ENCODE measurements at places on chromosomes 11 and 22. TPM values are rescaled to one million over a fixed set of nuclear protein-coding genes. Genes with fewer than 3 reads are reported as not detected.

Gene PEX16
- 63.4 TPM for polyA plus RNA-seq

DNA sequence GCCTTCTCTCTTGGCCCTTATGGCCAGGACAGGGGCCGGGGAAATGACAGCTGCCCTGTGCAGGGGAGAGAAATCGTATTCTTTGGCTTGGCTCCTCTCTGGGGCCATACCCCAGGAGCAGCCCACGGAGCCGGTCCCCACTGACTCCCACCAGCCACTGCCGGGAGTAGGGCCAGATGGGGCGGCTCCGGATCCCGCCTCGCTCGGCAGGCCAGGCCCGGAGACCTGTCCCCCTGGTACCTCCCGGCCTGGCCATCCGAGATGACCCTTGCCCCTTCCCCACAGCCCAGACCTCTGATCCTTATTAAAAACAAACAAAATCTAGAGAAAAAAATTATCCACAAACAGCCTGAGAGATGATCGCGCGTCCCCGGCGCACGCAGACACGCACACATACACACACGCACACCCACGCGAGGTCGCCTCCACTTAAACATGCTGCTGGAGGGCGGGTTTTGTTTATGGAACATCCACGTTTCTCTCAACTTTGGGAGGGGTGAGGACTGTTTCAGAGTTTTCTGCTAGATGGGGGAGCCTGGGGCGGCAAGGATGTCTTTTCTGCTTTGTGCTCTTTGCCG, 59.1 kb downstream of the IGLL1 start:
- H3K27me3 ChIP-seq, result no peaks in the 10 kb centered on the region
- no peaks in the 10 kb centered on the region for H3K36me3 ChIP-seq
- peaks cover 4% of the 10 kb centered on the region for H3K4me1 ChIP-seq
- no peak overlapping the region for H3K4me3 ChIP-seq

Gene OR51A4
- not detected for polyA plus RNA-seq

Gene TESMIN
- 3.2 TPM for polyA plus RNA-seq

Gene IRAG1
- polyA plus RNA-seq, result not detected

Gene MS4A7
- polyA plus RNA-seq, result not detected

Gene SMCO4
- polyA plus RNA-seq, result 9.0 TPM

GRCh38 chr11:19512618-19513017, 200.0 kb upstream of the NAV2 start:
- no peaks in the 10 kb centered on the region for H3K36me3 ChIP-seq
- H3K27ac ChIP-seq, result no peak overlapping the region
- no peak for DNase-seq
- no peak overlapping the region for H3K4me3 ChIP-seq
- no peaks in the 10 kb centered on the region for H3K27me3 ChIP-seq

- H3K27ac ChIP-seq, result peak overlapping the region; percentile 98
- peaks cover 26% of the 10 kb centered on the region for H3K36me3 ChIP-seq
- peaks cover 65% of the 10 kb centered on the region for H3K4me1 ChIP-seq
- DNase-seq, result peak; percentile 80
- peak overlapping the region; percentile 92 for H3K4me3 ChIP-seq
Measured at GRCh38 chr11:65639623-65640482, 2.0 kb downstream of the SIPA1 start.

Gene SPDYC
- not detected for polyA plus RNA-seq

- DNase-seq, result no peak
- H3K27ac ChIP-seq, result no peak overlapping the region
- H3K4me3 ChIP-seq, result no peak overlapping the region
- no peaks in the 10 kb centered on the region for H3K27me3 ChIP-seq
- no peaks in the 10 kb centered on the region for H3K4me1 ChIP-seq
Measured at GRCh38 chr11:56883371-56883987, 105.2 kb upstream of the OR5AK2 start.

Gene C1QTNF5
- not detected for polyA plus RNA-seq

DNA sequence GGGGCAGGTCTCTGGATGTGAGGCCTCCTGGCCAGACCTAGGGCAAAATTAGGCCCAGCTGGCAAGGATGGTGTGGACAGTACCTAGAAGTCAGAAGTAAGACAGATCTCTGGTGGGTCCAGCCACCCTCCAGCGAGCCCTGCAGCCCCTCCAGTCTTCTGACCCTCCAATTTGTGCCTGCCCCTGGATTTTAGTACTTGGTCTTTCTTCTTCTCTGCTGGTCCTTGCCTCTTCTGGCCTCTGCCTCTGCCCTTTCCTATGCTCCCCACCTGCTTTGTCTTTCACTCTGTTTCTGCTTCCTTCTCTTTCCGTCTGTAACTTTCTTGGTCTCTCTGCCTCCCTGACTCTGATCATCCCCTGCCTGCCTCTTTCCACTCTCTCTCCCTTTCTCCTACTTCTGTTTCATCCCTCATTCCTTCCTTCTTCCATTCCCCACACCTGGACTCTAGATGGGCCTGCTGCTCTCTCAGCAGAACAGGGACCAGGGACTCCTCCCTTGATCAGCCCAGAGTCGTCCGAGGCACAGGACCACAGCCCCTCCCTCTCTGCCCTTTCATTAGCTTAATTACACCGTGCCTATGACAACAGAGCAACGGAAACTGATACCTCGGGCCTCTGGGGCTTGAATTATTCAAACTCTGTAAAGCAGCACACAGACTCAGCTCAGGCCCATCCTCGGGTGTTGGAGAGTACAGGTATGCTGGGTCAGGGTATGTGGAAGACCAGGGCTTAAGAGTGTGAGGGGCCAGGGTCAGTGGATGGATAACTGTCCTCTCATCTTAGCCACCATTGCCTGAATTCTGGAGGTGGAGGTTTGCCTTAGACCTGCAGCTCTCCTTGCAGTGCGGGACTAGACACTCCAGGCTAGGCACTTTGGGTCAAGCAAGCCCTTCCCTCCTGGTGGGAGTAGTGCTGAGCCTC, at the start of gene CHRNA10:
CHRNA10 (minus strand) TSS at position 51 of the 921 bp plus-strand sequence. CDS start 72 bp downstream, outside the sequence.
- no peak within 1 kb of the TSS for H3K27ac ChIP-seq
- H3K36me3 ChIP-seq, result peaks cover 23% of the 10 kb centered on the region
- H3K4me1 ChIP-seq, result no peaks in the 10 kb centered on the region
- no peaks in the 10 kb centered on the region for H3K27me3 ChIP-seq

- peaks cover 24% of the 10 kb centered on the region for H3K4me1 ChIP-seq
- H3K27me3 ChIP-seq, result no peaks in the 10 kb centered on the region
- DNase-seq, result no peak
- no peak overlapping the region for H3K27ac ChIP-seq
- no peak overlapping the region for H3K4me3 ChIP-seq
Measured at GRCh38 chr11:47948137-47948536, 32.2 kb upstream of the PTPRJ start.

DNA sequence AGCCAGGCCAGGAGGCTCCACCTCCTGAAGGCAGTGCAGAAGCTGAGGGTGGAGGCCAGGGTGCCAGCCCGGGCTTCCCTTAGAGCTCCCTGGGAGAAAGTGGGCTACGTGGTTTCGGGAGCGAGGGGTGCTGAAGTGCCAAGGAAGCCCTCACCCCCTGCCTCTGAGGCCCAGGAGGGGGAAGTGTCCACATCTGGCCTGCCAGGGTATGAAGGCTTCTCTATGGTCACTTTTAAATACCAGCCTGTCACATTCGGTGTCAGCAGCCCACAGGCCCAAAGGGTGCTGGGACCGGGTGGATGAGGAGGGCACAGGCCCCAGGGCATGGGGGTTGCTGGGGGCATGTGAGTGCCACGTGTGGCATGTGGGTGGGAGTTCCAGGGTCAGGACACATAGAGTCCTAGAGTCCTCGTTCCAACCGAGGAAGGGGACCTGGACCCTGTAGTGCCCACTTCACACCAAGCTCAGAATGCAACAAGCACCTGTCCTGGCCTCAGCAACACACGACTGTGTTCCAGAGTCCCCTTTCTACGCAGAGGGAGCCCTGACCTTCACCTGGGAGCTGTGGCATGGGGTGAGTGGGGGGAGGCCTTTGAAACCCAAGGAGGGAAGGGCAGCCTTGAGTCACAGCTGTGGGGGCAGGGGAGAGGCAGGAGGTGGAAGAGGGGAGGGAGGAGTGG, 1.7 kb downstream of the SHISA8 start:
- no peak overlapping the region for H3K4me3 ChIP-seq
- DNase-seq, result no peak
- H3K36me3 ChIP-seq, result no peaks in the 10 kb centered on the region
- H3K4me1 ChIP-seq, result peaks cover 33% of the 10 kb centered on the region

Gene NCF4
- polyA plus RNA-seq, result 6.6 TPM

DNA sequence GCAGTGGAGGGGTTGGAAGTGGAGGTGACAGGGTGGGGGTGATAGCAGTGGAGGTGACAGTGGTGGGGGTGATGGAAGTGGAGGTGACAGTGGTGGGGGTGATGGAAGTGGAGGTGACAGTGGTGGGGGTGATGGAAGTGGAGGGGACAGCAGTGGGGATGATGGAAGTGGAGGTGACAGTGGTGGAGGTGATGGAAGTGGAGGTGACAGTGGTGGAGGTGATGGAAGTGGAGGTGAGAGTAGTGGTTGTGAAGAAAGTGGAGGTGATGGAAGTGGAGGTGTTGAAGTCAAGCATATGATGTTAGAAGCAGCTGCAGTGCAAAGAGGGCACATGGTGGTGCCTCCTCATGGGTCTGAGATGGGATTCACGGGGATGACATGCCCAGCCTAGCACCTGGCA, 141.5 kb downstream of the CACNA1I start:
- no peaks in the 10 kb centered on the region for H3K36me3 ChIP-seq
- H3K27me3 ChIP-seq, result no peaks in the 10 kb centered on the region
- DNase-seq, result no peak
- no peak overlapping the region for H3K4me3 ChIP-seq

Gene CRYBA4
- not detected for polyA plus RNA-seq

GRCh38 chr11:88683024-88683423, 345.5 kb upstream of the CTSC start:
- no peak overlapping the region for H3K27ac ChIP-seq
- no peaks in the 10 kb centered on the region for H3K36me3 ChIP-seq
- H3K4me1 ChIP-seq, result no peaks in the 10 kb centered on the region
- no peaks in the 10 kb centered on the region for H3K27me3 ChIP-seq
- H3K4me3 ChIP-seq, result no peak overlapping the region
- no peak for DNase-seq

Gene LRRC74B
- polyA plus RNA-seq, result not detected

DNA sequence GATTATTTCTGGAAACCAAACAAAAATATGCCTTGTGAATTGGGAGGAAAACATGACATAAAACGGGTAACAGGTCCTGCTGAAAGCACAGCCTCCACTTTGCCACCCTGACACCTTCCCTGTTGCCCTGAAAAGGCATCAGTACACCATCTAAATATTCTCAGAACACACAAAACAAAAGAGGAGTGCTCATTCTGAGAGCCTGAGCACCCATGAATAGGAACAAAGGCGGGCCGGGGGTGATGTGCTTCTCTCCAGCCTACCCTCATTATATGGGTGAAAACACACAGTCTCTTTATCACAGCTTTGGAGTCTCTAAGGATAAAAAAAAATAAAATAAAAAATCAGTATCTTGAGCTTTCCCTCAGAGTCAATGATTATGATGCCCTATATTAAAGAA, 19.7 kb downstream of the SCUBE2 start:
- H3K36me3 ChIP-seq, result no peaks in the 10 kb centered on the region
- H3K4me1 ChIP-seq, result no peaks in the 10 kb centered on the region
- no peak for DNase-seq
- H3K27me3 ChIP-seq, result no peaks in the 10 kb centered on the region
- no peak overlapping the region for H3K27ac ChIP-seq

- no peak overlapping the region for H3K4me3 ChIP-seq
- H3K4me1 ChIP-seq, result peaks cover 9% of the 10 kb centered on the region
- no peak for DNase-seq
- H3K36me3 ChIP-seq, result no peaks in the 10 kb centered on the region
Measured at GRCh38 chr22:28887725-28888459, 4.5 kb downstream of the ZNRF3 start.

DNA sequence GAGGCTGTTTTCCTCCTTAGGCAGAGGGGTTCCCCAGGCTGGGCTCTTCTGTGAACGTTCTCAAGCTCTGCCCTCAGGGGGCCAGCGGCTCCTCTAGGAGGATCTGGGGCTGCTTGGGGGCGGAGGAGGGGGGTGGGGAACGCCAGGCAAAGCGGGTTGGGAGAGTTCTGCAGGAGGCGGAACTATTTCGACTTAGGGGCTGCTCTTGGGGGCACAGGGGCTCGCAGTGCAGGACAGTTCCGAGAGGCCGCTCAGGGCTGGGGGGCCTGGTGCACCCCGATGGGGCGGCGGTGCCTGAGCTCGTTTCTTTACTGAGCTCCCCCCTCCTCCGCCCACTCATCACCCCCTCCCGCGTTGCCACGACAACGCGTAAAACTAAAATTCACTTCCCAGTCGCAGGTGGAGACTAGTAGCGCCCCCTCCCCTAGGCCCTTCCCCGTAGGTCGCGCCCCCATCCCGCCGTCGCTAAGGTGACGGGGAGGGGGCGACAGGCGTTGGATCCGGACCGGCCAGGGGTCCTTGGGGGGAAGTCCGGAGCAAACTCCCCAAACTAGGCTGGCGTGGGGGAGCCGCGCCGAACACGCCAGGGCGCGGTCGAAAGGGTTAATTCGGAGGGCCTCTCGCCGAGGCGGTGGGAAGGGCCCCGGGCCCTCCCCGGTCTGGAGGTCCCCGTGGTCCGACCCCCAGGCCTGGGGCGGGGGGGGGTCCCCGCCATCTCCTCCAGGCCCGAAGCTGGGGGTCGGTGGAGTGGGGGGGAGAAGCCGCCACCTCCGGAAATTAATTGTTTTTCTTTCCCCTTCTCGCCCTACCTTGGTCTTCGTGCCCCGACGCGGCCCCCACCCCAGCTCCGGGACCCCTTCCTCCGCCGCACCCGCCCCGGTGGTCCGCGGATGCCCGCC, 857 bp downstream of the SHANK3 start:
- no peak for DNase-seq
- peaks cover 11% of the 10 kb centered on the region for H3K4me1 ChIP-seq
- no peak overlapping the region for H3K4me3 ChIP-seq

Data from CD8-positive, alpha-beta memory T cell (primary cell).